ENCODE measurements at places on chromosomes 6 and 20.
A peak's percentile ranks its signal among the peaks of the same experiment; 100 is the strongest.

- no peak for DNase-seq
Observed at GRCh38 chr20:3223994-3224680, 14.8 kb downstream of the ITPA start.

GRCh38 chr6:34390531-34391472, 1.7 kb downstream of the NUDT3 start:
- peak; percentile 41 for DNase-seq

DNA sequence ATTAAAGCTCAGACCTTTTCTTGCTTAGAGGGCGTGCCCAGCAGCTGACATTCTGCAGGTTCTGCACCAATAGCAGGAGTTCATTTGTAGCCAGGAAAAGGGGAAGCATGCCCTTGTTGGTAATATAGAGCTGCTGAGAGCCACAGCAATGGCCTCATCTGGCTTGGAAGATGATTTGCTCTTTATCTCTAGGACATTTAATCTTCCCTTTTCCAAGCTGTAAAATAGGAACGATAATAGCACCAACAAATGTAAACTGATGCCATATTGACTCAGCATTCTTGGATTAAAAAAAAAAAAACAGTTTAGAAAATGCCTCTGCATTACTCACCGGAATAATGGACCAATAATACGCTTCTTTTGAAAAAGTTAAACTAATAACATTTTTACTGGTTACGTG, 93.4 kb upstream of the SLC2A12 start:
- no peak for DNase-seq

GRCh38 chr6:727856-728255, 34.9 kb upstream of the EXOC2 start:
- DNase-seq: no peak

DNA sequence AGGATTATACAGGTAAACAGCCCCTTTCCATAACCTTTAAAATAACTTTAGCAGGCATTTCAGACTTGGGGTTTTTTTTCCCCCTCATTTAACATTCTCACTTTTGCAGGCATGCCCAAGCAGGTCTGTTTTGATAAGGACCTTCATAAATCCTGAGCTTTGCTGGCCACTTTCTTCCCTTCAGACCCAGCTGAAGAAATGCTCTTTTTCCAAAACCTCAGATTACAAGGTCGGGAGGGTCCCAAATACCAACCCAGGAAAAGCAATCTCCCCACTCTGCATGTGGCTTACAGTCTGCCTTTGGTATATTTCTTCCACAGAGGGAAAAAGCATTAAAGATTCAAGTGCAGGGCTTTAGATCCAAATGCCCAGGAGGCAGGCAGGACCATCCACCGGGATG, 6.8 kb downstream of the NFATC2 start:
- DNase-seq: no peak

DNA sequence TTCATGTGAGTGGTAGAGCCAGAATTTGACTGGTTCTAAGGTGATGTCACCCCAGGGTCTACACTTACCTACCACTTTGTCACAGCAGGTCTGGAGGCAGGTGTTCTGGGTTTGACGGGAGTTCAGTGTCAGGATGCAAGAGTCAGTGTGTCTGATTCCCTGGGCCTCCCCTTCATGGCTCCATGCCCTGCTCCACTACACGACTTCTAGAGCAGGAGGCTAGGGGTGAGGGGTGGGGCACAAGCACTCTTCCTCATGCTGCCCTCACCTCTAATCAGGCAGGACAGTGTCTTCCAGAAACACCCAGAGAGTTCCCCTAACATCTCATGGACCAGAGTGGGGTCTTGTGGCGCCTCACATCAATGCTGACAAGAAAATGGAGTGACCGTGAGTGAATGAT, 118.2 kb downstream of the CDC5L start:
- DNase-seq: no peak
